IPS-NIHi11 (cell line): ENCODE measurements at places on chromosomes 7 and 10.

DNA sequence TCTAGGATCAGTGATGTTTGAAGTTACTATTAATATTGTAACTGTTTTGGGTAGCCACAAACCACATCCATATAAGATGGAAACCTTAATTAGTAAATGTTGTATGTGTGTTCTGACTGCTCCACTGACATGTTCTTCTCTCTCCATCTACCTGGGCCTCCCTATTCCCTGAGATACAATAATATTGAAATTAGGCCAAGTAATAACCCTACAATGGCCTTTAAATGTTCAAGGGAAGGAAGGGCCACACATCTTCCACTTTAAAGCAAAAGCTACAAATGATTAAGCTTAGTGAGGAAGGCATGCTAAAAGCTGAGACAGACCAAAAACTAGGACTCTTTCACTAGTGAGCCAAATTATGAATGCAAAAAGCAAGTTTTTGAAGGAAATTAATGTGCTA lies 176.4 kb upstream of the ANK3 start:
- no peak for DNase-seq

DNA sequence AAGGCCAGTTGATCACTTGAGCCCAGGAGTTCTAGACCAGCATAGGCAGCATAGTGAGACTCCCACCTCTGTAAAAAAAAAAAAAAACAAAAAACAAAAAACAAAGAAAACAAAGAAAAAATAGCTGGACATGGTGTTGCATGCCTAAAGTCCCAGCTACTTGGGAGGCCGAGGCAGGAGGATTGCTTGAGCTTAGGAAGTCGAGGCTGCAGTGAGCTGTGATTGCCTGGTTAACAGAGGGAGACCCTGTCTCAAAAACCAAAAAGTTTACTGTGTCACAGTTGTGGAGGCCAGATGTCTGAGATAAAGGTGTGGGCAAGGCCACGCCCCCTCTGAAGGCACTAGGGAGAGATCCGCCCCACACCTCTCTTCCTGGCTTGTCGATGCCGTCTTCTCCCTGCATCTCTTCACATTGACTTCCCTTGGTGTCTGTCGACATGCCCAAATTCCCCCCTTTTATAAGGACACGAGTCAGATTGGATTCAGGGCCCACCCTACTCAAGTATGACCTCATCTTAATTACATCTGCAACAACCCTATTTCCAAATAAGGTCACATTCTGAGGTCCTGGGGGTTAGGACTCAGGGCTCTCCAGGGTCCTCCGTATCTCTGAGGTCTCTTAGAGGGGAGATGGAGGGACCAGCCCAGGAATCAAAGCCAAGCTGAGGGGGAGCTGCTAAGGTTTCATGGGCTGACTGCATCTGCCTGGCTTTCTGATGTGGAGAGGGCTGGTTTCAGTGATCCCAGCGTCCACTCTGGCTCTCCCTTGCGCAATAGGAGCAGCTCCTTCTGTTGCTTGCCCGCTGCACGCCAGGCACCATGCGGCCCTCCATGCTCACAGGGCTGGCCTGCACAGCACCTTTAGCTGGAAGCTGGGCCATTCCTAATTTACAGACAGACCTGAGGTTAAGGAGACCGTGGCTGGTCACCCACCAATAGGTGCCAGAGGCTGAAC lies 23.1 kb downstream of the AGAP3 start:
- DNase-seq: no peak

DNA sequence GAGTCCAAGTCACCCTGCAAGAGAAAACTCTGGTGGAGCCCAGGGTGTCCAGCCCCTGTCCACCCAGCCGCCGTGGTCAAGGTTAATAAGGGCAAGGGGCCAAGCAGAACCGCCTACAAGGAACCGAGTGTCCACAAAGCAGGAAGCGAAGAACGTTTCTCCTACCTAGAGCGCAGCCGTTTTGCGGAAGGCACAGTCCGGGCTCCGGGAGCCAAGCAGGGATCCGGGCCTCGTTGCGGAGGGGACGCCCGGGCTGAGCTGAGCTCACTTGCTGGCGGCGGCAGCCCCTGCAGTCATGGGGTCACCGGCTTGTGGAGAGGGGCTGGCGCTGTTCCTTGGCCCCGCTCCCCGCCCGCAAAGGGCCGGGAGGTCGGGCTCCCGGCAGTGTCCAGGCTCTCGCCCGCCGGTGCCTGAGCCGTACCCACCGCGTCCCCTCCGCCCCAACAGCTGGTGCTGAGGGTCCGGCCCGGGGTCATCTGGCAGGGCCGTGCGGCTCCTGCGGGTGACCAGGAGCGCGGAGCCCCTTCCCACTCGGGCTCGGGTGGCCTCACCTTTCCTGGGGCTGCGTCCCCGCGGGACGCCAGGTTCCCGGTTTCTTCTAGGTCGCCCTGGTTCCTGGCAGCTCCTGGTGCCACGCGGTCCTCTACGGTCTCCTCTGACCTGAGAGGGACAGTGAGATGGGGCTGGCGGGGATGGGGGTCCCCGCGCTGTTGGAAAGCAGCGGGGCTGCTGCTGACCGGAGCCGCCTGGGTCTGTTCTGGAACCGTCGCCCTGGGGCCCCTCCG lies 14.0 kb upstream of the ZNF273 start:
- DNase-seq: peak; percentile 48

- peak; percentile 35 for DNase-seq
Observed at GRCh38 chr10:50501924-50502452, 121.8 kb downstream of the SGMS1 start.

- no peak for DNase-seq
Observed at GRCh38 chr10:76119036-76119435, 687.6 kb downstream of the LRMDA start.

- peak; percentile 21 for DNase-seq
Observed at GRCh38 chr7:16918288-16918895, 36.6 kb upstream of the AGR3 start.

- DNase-seq: no peak
Observed at GRCh38 chr10:79069325-79070080, 737 bp downstream of the ZMIZ1 start.

- DNase-seq: no peak
Observed at GRCh38 chr7:29087840-29088170, 58.5 kb downstream of the CPVL start.

DNA sequence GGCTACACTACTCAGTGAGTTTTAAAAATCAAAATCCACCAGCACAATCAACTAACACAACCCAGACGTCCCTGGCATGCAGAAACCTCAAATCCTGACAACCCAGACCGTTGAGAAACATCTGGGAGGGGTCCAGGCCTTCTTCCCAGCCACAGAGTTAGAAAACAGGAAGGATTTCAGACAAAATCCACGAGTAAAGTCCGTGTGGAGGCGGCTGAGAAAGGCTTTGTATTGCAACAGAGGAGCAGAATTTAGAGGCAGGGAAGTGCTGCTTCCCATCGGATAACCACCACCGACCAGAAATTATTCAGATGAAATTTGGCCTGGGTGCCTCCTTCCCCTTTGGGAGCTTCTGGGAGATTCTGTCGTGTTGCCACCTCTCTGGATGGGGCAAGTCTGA lies 61.5 kb downstream of the TNS3 start:
- no peak for DNase-seq

GRCh38 chr10:112080231-112080630 lies 103.3 kb downstream of the GPAM start:
- DNase-seq: no peak

GRCh38 chr10:3757638-3758490 lies 27.1 kb downstream of the KLF6 start:
- DNase-seq: no peak

- no peak for DNase-seq
Observed at GRCh38 chr10:89035461-89035860, 44.9 kb downstream of the FAS start.

DNA sequence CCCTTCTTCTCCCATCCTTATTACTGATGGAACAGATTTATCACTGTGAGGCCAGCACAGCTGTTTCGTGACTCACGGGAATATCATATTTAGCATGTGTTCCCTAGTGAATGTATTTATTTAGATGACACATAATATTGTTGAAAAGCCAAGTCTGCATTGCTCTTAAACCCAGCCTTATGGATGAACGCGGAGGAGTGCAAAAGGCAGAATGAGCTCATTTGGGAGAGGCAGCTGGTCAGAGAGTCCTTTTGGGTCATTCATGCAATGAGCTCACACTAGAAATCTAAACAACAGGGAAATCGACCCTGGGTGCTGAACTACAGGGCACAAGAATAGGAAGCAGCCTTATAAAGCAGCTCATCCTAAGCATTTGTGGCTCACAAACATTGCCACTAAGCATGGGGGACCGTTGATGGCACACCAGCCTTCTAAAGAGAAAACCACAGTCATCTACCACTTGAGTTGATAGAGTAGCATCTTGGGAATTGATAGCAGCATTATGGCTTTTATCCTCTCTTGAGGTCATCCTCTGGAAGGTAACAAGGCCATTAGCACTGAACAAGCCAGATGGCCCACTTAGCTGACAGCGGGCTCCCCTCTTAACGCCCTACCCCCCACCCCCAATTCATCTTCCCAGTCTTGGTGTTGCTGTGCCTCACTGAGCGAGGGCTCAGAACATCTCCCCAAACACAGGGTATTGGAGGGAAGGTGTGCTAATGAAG lies 32.9 kb upstream of the SDK1 start:
- no peak for DNase-seq

- peak; percentile 11 for DNase-seq
Observed at GRCh38 chr7:94350734-94351133, 44.0 kb upstream of the COL1A2 start.

DNA sequence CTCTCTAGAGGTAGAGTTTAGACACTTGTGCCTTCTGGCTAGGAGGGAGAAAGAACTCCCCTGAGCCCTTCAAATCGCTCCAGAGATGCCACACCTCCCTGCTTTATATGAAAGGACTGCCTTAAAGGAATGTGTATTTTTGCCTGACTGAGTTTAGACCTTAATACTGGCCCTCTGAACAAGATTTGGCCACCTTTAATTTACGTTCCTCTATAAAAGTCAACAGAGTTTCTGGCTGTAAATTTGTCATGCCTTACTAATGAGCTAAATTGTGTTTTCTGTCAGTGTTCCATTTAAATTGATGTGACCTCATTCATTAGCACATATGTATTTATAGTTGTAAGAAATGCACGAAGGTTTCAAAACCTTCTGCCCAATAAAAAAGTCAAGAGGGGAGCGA lies 48.0 kb downstream of the SEMA3C start:
- DNase-seq: no peak

- DNase-seq: no peak
Observed at GRCh38 chr10:132314336-132314735, 6.6 kb upstream of the STK32C start.

GRCh38 chr10:95429639-95430038 lies 131.5 kb downstream of the SORBS1 start:
- no peak for DNase-seq

DNA sequence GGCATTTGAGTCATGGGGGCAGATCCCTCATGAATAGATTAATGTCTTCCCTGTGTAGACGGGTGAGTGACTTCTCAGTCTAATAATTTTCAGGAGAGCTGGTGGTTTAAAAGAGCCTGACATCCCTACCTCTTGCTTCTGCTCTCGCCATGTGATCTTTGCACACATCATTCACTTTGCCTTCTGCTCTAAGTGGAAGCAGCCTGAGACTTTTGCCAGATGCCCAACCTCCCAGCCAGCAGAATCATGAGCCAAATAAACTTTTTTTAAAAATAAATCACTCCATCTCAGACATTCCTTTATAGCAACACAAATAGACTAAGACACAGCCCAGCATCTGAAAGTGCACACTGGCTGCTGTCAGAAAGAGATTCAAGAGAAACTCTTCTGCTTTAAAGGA lies 155.2 kb downstream of the ZNF365 start:
- DNase-seq: no peak

DNA sequence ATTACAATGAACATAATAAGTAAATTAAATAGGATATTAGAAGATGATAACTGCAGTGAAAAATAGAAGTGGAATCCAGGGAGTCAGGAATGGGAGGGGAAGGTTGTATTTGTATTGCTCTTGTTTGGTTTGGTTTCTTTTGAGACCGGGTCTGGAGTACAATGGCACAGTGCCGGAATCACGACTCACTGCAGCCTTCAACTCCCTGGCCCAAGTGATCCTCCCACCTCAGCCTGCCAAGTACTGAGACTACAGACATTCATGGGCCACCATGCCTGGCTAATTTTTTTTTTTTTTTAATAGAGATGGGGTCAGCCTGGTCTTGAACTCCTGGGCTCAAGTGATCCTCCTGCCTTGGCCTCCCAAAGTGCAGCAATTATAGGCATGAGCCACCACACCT lies 59.9 kb upstream of the LRRC4 start:
- DNase-seq: no peak
